Stimulated activated CD4-positive, alpha-beta T cell treated with anti-CD3 and anti-CD28 coated beads, Interleukin-15, amount 100 ng/mL, for 24 hours (primary cell): ENCODE measurements at places on chromosomes 3 and 15.

DNA sequence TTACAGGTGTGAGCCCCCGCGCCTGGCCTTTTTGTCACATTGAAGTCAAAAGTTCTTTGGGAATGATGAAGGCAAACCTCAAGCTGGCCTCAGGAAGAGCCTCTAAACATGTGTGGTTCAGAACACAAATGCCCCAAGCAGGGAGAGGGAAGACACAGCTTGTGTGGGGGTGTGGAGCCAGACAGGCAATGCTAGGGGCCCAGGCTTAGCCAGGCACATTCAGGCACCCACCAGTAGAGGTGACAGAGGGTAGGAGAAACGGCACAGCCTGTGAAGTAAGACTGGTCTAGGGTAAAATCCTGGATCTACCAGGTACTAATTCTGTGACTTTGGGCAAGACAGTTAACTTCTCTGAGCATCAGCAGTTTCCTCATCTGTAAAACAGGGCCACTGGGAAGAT lies 3.5 kb downstream of the HDC start:
- DNase-seq = peak; percentile 39

DNA sequence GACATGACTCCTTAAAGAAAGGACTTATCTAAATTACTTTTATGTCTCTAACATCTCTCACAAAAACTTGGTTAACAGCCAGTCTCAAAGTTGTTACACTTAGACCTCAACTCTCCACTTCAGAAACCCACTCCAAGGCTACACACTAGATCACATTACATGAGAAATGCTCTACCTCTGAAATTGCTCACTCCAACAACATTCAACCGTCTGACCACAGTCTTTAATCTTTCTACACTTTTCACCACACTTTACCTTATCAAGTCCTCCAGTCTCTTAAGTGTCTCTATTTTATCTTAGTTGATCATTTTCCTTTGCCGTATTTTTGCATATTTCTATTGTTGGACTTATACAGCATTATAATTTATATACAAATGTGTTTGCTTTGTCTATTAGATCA lies 5.8 kb downstream of the SLC12A6 start:
- DNase-seq = no peak

- DNase-seq = no peak
These were observed 53.2 kb downstream of the CEP152 start for GRCh38 chr15:48757661-48758060.

- no peak for DNase-seq
These were observed 22.1 kb upstream of the BNC1 start for GRCh38 chr15:83306561-83306960.

GRCh38 chr15:89772932-89773583 lies 3.1 kb upstream of the MESP2 start:
- no peak for DNase-seq

DNA sequence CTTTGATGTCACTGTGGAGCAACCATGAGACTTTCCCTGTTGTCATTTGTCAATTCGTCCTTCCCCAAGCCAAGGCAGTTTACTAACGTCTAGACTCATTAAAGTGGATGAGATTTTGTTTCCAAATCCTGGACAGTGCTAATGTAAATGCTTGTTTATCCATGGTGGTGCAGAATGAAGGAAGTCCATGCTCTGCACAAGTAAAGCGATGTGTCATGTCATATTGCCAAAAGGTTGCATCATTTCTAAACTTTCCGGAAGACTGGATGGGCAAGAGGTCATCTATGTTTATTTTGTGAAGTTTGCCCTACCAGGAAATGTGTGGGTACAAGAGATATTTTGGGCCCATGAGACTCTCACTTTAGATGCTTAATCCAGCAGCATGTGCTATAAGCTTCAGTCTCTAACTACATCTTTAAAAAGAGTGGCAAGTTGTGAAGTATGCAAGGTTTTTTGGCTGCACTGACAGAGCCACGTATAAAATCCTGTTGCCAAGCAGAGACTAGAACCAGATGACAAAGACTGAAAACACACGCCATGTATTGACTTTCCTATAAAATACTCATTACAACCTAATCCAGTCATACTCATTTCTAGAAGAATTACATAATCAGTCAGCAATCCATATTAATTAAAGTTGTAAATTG lies 72.1 kb upstream of the FNDC3B start:
- DNase-seq = no peak

- no peak for DNase-seq
These were observed 117.8 kb upstream of the LIPC start for GRCh38 chr15:58313810-58314592.

DNA sequence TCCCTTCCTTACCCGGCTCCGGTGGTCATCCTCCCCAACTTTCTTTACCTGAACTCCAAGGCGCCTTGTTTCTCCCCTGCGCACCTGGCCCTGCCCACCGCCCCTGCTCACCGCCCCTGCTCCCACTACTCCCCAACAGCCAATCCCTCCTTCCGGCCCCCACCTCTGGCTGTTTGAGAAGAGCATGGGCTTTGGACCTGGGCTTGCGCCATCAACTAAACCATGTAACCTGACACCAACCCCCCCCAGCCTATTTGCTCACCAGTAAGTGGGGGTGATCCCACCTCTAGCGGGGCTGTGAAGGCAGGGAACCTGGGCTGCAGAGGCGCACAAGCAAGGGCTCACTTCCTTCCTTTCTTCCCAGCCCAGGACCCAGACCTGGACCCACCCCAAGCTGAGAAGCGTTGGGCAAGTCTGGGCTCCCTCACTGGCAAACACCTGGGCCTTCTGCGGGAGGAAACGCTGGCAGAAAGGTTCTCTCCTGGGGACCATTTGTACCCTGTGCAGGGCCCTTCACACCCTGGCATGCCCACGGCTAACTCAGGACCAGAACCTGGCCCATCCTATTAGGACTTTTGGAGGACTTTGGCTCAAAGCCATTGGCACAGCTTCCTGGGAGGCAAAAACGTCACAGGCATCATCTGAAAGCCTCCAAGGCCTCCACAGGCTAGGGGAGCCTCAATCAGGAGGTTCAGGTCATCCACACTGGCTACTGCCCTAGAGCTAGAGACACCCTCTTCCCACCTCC lies at the start of gene PLXNB1:
TSS of gene PLXNB1 (minus strand) at position 127 of the 748 bp plus-strand sequence. CDS start 5,475 bp downstream, outside the sequence.
- peak; percentile 23 for DNase-seq

DNA sequence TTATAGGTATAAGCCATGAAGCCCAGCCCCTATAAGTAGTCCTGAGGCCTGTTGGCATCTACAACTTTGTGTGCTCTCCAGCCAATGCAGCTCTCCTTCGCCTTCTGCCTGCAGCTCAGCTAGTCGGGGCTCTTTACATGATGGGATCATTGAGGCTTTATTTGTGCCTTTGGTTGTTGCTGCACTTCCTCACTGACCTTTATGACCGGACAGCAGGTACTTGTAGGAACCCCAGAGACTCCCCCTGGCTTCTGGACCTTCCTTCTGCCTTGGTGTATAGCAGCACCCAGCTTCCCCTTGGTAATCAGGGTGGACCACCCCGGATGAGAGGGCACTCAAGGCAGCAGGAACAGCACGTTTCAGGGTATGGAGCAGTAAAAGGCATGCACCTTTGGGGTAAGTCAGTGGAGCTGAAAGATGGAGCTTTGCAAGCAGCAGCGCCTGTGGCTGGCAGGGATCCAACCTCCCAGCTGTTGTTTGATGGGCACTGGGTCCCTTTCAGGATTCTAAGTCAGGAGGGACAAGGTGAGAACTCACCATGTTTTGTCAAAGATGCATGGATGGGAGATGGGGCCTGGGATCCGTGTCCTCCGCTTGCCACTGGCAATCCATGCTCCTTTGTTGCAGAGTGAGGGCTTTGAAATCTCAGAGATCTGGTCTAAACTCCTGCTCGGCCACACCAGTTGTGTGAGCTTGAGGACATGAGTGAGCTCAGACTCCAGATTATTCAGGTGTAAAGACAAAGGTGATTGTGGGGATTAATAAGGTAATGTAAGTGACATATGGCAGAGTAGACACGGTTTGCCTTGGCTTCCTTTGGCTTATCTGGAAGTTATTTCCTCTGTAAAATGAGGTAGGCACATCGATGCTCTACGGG lies 65.1 kb upstream of the KLF13 start:
- no peak for DNase-seq

DNA sequence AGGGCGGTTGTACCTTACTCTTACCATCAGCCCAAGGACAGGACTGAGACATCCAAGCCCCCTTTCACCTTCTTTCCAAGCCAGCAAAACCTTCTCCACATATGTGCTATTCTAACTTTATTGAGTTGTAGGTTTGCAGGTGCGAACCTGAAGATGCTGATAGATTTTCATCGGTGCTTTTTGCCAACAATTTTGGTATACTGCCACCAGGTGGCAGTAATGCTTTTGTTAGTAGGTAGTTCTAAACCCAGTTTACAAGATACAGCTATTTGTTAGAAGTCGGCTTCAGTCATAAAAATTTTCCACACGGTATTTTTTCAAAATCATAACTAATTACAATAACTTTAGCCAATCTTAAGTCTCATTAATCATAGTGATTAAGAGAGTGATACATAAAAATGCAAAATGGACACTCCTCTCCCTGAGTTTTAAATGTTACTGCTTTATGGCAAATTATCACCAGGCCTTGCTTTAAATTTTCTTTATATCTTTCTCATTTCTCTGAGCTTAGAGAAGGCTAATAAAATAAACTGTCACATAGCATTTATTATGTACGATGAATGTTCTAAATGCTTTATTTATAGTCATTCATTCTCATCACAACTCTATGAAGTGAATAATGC lies 636 bp downstream of the TBC1D21 start:
- peak; percentile 42 for DNase-seq

- DNase-seq = peak; percentile 11
These were observed 54.2 kb downstream of the MAP4 start for GRCh38 chr3:47961815-47962606.

DNA sequence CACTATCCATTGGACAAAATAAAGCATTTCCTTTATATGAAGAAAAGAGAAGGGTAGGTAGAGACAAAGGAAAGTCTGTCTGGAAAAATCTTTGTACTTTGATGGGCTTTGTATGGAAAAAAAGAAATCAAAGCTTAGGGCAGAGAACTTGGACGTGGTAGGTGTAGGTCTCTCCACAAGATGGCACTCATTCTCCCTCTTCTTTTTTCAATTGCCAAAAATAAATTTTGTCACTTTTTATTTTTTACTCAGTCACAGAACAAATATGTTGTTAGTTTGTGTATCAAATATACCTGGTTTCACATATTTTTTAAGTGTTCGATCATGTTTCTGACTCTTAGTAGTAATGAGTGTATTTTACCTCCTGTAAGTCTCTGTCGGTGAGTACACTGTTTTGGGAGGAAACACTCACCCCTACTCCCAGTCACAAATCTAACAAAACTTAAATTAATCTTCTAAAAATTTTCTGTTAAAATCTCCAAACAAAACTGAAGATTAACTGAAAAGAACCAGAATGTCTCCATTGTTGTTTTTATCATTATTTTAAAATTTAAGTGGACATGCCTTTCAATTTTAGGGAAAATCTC lies 415.8 kb upstream of the GOLIM4 start:
- no peak for DNase-seq

GRCh38 chr15:62068071-62068809 lies 1.5 kb downstream of the C2CD4A start:
- peak; percentile 43 for DNase-seq

GRCh38 chr15:75620841-75621391 lies 4.6 kb downstream of the SNUPN start:
- peak; percentile 49 for DNase-seq

DNA sequence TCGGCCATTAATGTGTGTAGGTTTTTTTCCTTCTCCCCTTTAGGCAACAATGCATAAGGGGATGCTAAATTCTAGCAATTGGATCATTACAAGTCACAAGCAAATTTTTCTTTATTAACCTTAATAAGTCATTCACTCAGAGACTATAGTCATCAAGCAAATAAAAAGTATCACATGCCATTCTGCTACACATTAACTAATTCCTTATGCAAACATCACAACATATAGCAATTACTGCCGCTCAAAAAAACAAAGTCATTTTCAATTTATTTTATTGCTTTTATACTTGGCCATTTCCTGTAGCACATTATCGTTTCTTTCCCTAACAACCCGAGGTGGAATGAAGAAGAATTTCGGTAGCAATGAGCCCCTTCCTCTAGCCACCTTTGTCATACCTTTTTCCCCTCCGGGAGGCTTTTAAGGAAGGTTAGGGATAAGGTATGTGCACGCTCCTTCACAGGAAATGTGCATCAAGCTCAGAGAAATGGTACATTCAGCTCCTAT lies 421.2 kb downstream of the TIGIT start:
- DNase-seq = no peak

DNA sequence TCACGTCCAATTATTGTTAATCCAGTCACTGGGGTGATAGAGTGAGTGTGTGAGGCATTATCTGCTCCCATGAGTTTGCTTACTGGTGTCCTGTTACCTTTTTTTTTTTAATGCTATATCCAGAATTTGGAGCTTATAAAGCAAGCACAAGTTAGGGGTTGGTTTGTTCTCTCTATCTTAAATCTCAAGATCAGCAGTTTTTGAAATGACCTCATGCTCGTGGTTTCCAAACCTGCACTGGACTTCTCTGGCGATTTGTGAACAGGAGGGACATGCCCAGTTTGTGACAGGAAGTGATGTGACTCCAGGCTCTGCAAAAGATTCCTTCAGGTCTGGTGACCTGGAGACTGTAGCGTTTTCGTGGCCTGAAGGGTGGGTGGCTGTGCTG lies 25.6 kb downstream of the XYLB start:
- no peak for DNase-seq

DNA sequence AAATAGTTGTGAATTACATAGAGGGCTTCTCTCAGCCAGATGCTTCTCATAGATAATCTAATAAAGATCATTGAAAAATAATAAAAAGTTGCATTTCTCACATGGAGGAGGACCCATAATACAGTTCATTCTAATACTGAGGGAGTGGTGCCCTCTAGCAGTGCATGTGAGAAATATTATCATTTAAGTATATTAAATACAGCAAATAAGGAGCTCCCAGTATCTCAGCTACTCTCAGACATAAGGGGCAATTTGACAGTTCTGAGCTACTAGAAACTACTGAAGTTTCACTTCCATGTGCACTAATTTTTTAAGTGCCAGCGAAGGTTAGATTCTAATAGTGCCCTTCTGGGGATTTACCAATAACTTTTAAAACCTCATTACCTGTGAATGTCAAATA lies 188.3 kb downstream of the IL5RA start:
- DNase-seq = no peak

GRCh38 chr3:159839561-159840379 lies 148.9 kb upstream of the IL12A start:
- peak; percentile 6 for DNase-seq

DNA sequence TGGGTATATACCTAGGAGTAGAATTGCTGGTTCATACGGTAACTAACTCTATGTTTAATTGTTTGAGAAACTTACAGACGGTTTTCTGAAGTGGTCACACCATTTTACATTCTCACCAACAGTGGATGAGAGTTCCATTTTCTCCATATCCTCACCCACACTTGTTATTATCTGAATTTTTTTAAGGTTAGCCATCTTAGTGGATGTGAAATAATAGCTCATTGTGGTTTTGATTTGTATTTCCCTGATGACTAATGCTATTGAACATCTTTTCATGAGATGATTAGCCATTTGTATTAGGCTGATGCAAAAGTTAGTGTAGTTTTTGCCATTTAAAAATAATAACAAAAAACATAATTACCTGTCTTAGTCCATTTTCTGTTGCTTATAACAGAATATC lies 18.6 kb downstream of the CSTA start:
- DNase-seq = no peak

DNA sequence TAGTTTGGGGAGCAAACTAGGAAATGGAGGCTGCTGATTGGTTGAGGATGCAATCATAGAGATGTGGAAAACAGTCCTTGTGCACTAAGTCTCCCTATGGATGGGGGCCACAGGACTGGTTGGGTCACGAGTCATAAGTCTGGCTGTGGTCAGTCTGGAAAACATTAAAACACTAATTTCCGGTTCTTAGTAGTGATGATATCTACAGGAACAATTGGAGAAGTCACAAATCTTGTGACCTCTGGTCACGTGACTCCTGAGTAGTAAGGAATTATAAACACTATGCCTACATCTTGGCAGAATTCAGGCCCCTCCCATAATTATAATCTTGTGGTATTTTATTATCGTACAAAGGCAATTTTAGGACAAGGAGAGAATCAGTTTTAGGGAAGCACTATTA lies 317.3 kb upstream of the ARPP21 start:
- no peak for DNase-seq
